ENCODE measurements at places on chromosomes 1 and 21.

- H3K36me3 ChIP-seq = no peaks in the 10 kb centered on the region
- DNase-seq = no peak
- H3K27me3 ChIP-seq = no peaks in the 10 kb centered on the region
- no peak overlapping the region for H3K4me3 ChIP-seq
- no peaks in the 10 kb centered on the region for H3K4me1 ChIP-seq
Measured at GRCh38 chr1:164515231-164515630, 43.8 kb upstream of the PBX1 start.

DNA sequence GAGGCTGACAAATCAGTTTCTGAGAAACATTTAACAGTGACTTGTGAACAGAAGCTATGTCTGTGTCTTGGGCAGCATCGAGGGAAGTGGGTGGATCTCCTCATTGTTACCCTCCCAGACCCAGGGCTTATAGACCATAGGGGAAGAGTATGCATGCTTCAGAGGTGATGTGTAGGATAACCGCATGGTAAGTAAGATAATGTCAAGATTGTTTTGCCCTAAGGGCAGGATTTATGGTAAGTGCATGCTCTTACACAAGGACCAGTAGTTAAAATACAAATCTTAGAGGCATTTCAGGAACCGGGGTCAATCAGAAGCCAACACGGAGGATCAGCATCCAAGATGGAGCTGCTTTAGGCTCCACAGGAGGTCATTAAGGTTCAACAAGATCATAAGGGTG lies 7.7 kb upstream of the PRMT2 start:
- H3K4me3 ChIP-seq = no peak overlapping the region
- no peak for DNase-seq
- H3K4me1 ChIP-seq = peaks cover 17% of the 10 kb centered on the region
- H3K27ac ChIP-seq = no peak overlapping the region
- peaks cover 12% of the 10 kb centered on the region for H3K27me3 ChIP-seq

- DNase-seq = no peak
- H3K36me3 ChIP-seq = no peaks in the 10 kb centered on the region
- no peak overlapping the region for H3K4me3 ChIP-seq
- H3K27ac ChIP-seq = no peak overlapping the region
Measured at GRCh38 chr1:224996266-224996665, 66.8 kb downstream of the DNAH14 start.

DNA sequence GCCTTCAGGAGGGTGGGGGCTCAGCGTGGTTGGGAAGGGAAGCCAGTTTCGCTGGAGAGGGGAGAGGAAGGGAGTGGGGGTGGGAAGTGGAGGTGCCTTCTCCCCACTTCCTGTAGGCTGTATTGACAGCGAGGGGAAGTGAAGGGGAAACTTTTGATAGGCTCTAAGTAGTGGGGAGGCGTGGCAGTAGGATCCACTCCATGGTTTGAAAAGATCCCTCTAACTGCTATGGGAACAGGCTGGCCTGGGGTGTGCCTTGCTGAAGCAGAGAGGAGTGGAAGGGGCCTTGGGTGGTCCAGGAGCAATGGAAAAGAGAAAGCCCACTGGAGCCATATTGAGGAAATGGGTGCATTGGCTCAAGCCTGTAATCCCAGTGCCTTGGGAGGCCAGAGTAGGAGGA lies 20.2 kb downstream of the C1orf115 start:
- no peak overlapping the region for H3K4me3 ChIP-seq
- H3K4me1 ChIP-seq = peaks cover 2% of the 10 kb centered on the region
- no peaks in the 10 kb centered on the region for H3K27me3 ChIP-seq
- DNase-seq = no peak
- H3K36me3 ChIP-seq = no peaks in the 10 kb centered on the region

DNA sequence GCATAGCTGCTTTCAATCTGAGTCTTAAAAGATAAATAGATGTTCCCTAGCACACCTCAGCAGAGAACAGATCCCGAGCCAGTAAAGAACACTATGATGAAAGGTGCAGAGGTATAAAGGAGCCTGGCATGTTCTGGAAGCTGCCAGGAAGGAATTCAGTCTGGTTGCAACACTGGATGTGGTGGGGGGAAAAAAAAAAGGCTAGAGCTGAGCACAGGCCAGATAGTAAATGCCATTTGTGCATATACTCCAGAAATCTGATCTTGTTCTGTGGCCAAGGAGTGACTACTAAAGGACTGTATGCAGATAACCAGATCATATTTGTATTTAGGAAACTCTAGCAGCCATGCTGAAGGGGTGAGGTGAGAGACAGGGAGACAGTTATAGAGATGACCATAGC lies 240.3 kb downstream of the VAV3 start:
- no peaks in the 10 kb centered on the region for H3K36me3 ChIP-seq
- DNase-seq = no peak
- H3K4me3 ChIP-seq = no peak overlapping the region
- H3K27ac ChIP-seq = no peak overlapping the region
- H3K27me3 ChIP-seq = no peaks in the 10 kb centered on the region

DNA sequence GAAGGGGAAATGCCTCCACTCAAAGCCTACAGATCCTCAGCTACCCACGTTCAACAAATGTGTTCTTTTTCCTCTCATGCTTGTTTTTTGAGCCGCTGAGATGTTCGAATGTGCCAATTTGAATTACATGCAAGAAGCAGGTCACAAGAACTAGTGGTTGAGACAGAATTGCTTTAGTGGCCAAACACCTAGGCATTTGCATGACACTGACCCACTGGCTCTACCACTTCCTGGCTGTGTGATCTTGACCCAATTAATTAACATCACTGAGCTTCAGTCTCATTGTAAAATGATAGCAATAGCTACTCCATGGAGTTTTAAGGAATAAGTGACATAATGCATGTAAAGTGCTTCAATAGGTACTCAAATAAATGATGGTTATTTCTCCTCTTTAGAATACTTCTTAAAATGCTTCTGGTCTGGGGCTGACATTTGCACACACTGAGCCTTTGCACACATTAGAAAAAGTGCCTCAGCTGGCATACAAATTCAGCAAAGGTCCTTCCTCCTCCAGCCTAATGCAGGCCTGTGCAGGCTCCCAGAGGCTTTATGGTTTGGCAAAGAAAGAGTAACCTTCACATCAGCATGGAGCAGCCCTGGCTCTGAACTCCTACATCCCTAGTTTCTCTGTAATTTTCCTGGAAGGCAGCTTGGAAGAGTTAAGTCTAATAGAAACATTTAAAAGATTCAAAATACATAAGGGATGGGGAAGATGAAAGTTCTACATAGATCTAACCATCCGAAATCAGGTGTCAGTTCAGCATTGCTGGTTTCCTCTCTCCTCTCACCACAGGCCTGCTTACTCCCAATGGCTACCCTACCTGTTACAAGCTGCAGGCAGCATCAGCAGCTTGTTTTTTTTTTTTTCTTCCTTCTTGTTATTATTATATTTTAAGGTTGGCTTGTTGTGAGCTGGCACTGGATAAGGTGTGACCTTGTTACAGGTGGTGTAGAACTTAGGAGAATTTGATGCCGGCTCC lies 107.4 kb downstream of the TBX19 start:
- no peaks in the 10 kb centered on the region for H3K36me3 ChIP-seq
- no peak for DNase-seq
- H3K4me3 ChIP-seq = peak overlapping the region; percentile 70
- H3K4me1 ChIP-seq = peaks cover 19% of the 10 kb centered on the region
- peaks cover 34% of the 10 kb centered on the region for H3K27me3 ChIP-seq

GRCh38 chr1:18142471-18142870 lies 34.9 kb downstream of the IGSF21 start:
- no peak overlapping the region for H3K4me3 ChIP-seq
- DNase-seq = no peak
- H3K36me3 ChIP-seq = no peaks in the 10 kb centered on the region
- no peaks in the 10 kb centered on the region for H3K4me1 ChIP-seq
- H3K27ac ChIP-seq = no peak overlapping the region
- H3K27me3 ChIP-seq = no peaks in the 10 kb centered on the region
